ENCODE measurements at places on chromosomes 11 and 22.

GRCh38 chr11:18111005-18111404 is 5.1 kb upstream of the SAAL1 start:
- no peak for DNase-seq

GRCh38 chr11:17294033-17294432 is 17.5 kb downstream of the NUCB2 start:
- no peak for DNase-seq

DNA sequence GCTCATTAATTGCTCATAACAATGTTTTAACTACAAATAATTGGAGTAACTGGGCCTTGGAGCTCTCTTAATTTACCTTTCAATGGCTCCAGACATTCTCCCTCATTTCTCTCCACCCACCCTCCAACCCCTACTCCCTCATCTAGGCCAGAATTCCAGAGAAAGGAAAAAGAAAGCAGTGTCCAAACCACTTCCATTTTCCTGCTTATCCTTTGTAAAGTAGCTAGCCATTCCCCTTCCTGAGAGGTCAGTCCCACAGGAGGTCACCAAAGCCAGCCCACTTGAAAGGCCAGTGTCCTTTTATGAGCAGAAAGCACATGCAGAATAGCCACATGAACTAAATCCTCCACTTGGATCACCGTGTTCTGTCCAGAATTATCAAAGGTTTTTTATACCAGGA is 404.8 kb upstream of the FAT3 start:
- DNase-seq: no peak

- DNase-seq: no peak
Observed at GRCh38 chr11:85431319-85431718, 195.8 kb downstream of the DLG2 start.

GRCh38 chr11:43751726-43752125 is 71.2 kb downstream of the HSD17B12 start:
- no peak for DNase-seq

DNA sequence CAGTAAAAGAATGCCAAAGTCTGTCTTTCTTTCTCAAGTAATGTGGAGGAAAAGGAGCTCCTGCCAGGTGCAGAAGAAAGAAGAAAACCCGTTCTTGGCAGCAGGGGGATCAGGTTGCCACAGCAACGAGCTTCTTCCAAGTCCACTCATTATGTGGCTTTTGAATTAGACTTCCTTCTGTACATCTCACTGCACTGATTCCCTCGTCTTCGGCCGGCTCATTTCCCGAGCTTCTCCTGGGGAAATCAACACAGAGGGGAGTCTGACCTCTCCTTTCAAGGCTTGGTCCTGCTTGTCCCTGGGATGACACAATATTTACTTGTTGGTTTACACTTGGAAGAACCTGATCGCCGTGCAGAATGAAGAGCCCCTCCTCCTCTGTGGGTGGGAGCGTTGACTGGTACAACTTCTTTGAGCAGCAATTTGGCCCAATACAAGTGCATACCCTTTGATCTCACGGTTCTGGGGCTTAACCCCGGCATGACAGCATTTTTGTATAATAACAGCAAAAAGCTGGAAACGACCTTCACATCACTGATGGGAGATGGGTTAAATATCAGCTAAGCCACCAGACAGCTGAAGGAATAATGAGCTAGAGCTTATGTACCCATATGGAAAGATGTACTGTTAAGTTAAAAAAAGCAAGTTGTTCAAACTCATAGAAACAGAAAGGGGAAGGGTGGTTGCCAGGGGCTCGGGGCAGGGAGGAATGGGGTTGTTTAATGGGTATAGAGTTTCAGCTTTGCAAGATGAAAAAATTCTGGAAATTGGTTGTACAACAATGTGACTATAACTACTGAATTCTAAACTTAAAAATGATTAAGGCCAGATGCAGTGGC is 35.4 kb downstream of the MCHR1 start:
- DNase-seq: no peak

DNA sequence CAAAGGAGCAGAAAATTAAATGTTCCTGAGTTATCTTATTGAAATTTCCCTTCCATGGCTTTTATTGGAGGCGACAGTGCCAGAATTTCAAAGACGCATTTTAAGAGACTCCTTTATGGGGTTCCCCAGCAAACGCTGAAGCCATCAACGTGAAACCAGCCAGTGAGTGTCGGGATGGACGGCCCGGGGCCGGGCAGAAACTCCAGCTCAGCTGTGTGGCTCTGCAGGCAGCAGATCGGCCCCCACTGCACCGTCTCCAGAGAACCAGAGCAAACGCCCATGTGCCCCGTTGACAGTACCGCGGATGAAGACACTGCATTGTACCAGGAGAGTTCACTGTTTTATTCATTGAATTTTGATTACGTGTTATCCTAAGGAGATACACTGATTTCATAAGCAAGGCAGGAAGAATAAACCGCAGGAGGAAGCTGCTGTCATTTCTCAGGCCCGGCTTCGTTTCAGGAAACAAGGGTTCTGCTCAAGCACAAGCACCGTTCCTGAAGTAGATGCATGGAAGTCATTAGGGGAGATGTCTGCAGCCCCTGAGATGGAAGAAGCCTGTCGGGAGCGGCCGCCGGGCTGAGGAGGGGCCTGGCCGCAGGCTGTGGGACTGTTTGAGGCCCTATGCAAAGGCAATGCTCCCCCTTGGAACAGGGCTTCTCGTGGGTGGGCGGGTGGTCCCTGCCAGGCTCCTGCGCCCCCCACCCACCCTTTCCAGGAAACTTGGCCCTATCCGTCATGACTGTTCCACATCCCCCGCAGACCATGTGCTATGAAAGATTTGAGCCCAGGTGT is 639.7 kb downstream of the TBC1D22A start:
- DNase-seq: no peak

DNA sequence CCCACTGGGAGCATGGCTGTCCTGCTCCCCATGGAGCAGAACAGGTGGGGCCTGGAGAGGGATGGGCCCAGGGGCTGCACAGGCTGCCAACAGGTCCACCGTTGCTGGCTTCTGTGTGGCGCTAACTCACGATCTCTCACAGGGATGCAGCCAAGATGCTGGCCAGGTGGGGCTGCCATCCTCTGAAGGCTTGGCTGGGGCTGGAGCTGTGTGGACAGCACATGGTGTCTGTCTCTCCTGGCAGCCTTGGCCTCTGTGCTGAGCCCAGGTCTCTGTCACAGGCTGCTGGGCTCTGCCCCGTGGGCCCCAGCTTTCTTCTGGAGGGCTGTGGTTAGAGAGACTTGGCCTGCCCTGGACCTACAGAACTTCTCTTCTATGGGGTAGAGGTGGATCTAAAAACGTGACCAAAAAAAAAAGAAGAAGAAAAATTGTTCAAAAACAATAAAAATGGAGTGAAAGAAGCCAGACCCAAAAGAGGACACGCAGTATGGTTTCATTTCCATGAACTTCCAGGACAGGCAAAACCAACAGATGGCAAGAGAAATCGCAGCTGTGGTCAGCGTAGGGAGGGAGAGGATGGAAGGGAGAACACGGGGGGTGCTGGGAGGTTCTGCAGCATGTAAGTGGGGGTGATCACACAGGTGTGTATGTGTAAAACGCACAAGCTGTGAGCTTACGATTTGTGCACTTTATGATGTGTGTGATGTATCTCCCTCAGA is 12.2 kb downstream of the PARVG start:
- no peak for DNase-seq

DNA sequence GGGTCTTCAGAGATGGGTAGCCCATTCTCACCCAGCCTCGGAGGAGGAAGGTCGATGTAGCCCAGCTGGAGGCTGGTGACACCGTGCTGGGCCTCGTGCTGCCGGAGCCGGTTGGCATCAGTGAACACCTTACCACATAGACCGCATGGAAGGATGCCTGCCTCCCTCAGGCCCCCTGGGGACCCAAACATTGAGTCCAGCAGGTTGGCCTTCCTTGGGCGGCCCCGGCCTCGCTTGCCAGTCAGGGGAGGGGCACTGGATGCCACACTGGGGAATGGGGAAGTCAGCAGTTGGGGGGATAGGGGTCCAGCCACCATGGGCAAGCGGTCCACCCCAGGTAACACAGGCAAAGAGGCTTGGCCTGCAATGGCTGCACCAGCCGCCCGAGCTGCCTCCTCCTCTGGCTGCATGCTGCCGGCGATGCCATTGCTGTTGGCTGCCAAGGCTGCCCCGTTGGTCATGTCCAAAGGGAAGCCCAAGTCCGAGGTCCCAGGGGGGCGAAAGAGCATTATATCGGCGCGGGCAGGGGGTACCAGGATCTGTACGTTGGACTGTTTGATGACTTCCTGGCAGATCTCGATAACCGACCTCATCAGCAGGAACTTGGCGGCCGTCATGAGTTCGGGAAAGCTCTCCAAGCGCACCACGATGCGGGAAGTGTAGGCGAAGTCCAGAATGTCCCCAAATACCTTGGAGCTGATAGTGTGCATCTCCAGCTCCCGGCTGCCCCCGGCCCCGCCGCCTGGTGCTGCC is 1.4 kb downstream of the PATZ1 start:
- DNase-seq: peak; percentile 16

DNA sequence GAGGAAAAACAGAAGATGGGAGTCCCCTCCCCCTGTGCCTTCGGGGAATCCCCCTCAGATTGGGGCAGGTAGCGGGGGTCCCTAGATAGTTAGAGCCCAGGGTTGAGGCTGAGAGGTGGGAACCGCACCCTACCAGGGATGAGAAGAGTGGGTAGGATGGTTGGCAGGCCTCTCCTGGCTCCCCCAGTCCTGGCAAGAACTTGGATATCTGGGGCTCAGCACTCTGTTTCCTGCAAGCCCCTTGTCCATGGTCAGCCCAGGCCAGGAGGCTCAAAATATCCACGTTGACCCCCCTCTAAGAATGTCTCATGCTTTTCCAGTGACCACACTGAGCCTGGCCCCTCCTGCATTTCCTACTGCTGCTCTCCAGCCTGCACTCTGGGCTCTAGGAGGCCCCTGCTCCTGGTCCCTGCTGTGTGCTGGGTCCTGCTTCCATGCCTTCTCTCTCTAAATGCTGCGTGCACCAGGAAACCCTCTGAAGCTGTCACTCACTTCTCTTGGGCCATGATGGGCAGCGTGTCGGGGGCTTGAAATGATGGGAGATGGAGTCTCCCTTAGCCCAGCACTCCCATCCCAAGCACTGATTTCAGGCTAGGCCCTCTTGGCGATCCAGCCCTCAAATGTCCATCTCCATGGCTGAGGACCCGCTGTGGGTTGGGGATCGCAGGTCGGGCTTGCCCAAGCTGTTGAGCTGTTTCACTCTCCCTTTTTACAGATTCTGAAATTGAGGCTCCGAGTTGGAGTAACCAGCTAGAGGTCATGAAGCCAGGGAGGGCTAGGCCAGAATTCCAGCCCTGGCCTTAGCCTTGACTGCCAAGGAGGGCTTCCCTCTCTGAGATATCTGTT is 2.0 kb downstream of the MAP3K11 start:
- DNase-seq: no peak

DNA sequence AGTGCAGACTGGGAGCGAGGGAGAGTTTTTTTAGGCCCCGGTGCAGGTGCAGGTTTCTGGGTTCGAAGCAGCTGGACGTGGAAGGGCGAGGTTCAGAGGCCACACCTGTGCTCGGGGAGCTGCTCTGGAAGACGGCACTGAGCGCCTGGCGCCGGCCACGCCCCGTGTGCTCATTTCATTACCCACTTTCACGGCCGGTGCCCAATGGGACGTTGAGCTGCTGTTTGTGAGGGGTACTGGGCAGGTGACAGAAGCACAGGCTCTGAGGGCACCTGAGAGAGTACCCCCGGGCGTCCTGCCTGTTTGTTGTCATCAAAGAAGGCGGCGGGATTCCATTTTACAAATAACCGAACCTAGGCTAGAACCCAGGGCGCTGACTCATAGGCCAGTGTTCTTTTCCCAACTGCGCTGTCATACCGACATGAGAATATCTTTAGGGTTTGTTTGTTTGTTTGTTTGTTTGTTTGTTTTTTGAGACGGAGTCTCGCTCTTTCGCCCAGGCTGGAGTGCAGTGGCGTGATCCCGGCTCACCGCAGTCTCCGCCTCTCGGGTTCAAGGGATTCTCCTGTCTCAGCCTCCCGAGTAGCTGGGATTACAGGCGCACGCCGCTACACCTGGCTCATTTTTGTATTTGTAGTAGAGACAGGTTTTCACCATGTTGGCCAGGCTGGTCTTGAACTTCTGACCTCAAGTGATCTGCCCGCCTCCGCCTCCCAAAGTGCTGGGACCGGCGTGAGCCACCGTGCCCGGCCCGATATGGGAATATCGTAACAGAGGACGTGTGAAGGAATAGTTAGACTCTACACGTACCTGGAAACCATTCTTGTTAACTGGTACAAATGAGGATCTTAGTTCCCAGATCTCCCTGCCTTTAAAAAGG is 16.6 kb upstream of the SPTBN2 start:
- DNase-seq: peak; percentile 41

DNA sequence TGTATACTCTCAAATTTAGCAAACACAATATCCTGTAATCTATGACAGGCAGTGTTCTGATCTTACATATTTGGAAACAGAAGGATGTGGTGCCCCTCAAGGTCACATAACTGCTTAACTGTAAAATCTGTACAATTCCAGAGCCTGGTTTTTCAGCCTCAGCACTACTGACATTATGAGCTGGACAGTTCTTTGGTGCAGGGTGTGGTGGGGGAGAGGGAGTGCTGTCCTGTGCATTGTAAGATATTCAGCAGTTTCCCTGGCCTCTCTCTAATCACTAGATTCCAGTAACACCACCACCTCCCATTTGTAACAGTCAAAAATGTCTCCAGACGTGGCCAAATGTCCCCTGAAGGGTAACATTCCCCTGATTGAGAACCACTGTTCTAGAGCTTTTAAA is 1.8 kb upstream of the OR5B21 start:
- no peak for DNase-seq

- DNase-seq: peak; percentile 85
Observed at GRCh38 chr11:72812967-72813739, 1.1 kb upstream of the ATG16L2 start.

- no peak for DNase-seq
Observed at GRCh38 chr22:32333769-32334659, 23.7 kb upstream of the RFPL3 start.

DNA sequence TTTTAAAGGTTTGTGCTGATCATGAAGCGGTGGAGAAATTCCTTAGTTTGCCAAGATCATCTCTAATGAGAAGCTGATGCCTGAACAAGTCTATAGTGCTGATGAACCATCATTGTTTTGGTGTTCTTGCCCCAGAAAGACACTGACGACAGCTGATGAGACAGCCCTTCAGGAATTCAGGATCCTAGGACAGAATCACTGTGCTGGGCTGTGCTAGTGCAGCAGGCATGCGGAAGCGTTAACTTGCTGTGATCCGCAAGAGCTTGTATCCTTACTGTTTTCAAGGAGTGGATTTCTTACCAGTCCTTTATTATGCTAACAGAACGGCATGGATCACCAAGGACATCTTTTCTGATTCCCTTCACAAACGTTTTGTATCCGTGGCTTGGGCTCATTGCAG is 104.1 kb downstream of the TBC1D22A start:
- DNase-seq: no peak

- no peak for DNase-seq
Observed at GRCh38 chr11:130088217-130088616, 18.5 kb downstream of the APLP2 start.

- DNase-seq: no peak
Observed at GRCh38 chr11:93655047-93655446, 6.4 kb upstream of the CEP295 start.

GRCh38 chr22:25680051-25680450 is 61.9 kb upstream of the MYO18B start:
- DNase-seq: no peak

DNA sequence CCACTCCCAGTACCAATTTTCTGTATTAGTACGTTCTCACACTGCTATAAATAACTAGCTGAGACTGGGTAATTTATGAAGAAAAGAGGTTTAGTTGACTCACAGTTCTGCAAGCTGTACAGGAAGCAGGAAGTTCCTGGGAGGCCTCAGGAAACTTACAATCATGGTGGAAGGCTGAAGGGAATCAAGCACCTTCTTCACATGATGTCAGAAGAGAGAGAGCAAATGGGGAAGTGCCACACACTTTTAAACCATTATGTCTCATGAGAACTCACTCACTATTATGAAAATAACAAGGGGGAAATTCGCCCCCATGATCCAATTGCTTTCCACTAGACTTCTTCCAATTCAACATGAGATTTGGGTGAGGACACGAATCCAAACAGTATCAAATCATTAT is 271.4 kb downstream of the ETS1 start:
- no peak for DNase-seq

All from CD4-positive, alpha-beta T cell treated with Interleukin-2 at 100 ng/mL for 4 hours (primary cell).